ENCODE measurements at places on chromosomes 7 and 10.
A peak's percentile ranks its signal among the peaks of the same experiment; 100 is the strongest.

- DNase-seq, result no peak
These were observed 232.4 kb downstream of the SLC25A13 start for GRCh38 chr7:96089511-96089910.

DNA sequence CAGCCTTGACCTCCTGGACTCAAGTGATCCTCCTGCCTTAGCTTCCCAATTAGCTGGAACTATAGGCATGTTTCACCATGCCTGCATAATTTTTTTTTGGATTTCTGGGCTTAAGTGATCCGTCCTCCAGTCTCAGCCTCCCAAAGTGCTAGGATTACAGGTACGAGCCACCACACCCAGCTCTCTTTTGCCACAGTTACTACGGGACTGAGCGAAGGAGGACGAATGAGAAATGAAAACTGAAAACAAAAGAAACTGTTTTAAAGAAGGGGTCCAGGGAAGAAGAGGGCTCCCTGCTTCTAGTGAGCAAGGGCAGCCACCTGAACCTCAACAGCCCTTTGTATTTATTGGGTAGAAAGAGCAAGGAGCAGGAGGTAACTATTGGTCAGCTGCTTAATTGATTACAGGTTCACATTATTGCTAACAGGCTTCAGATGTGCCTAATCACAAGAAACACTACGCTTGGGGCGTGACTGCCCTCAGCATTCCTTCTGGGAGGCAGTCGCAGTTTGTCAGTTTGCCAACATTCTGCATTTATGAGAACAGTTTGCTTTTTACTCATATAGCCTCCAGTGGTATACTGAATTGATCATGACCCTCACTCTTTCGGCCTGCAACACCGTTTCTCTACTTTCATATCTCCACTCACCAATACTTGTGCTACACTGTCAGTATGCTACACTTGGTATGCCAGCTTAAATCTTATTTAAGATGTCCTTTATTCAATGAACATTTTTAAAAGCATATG, 676.8 kb downstream of the DNAJB9 start:
- no peak for DNase-seq

DNA sequence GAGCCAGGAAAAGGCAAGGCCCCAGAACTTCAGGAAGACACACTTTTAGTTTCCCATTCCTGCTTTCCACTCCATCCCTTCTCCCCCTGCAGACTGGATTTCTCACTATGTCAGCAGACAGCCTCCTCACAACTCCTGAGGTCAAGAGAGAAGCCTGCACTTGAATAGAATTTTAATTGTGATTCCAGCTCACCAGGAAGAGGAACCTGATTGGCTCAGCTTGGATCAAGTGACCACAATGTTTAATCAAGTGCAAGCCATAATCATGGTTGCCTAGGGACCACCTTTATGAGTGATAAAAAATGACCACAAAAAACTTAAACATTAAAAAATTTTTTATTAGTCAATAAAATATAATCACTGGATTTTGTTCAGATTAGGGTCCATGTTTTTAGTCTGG, 244.7 kb upstream of the RHOBTB1 start:
- no peak for DNase-seq

- DNase-seq, result peak; percentile 97
These were observed 135.2 kb upstream of the KCTD7 start for GRCh38 chr7:66493235-66494205.

GRCh38 chr10:24152270-24152669, 56.7 kb upstream of the KIAA1217 start:
- no peak for DNase-seq

DNA sequence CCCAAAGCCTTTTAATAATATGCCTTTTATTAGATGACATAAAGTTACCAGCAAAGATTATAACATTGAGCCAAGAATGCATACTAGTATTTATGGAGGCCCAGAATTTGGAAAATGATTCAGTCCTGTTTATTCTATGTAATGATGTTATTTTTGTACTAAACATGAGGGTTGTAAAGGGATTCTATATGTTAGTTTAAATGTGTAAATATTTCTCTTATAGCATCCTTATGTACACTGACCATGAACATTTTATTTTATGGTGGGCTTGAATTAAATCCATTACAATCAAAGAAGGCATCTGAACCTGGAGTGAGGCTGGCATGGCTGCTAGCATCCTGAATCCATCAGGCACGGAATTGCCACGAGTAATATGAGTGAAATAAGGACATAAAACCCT, 80.2 kb downstream of the RAB18 start:
- no peak for DNase-seq

DNA sequence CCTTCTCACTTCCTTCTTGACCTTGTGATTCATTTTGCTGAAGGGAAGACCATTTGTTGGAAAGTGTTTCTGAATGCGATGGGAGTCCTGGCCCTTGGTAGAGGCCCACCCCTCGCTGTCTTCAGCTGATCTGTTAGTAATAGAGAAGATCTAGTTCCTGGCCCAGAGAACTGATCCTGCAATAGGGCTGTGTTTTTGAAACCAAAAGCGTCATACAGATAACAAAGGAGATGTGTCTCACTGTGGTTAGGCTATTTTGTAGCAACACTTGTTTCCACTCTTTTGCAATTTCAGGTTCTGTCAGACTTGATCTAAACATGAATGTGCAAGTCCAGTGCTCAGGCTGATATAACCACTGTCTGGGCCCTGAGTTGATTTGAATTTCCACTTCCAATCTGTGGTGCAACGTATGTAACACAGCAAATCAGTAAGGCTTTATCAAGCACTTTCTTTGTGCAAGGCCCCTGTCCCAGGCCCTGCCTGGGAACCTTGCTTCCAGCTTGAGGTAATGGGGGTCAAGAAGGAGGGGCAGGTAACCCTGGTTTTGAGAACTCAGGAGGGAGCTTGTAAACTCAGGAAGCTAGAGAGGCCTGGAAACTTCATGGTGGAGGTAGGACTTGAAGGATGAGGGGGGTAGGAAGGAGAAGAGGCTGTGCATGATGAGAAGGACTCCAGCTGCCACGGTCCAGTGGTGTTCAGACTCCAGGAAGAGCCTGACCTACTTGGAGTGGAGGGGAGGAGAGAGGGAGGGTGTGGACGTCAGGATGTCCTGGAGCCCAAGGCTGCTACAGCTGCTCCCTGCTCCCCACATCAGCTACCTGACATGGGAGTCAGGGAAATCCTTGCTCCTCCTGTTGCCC, 42.2 kb upstream of the SRGN start:
- DNase-seq, result peak; percentile 56

DNA sequence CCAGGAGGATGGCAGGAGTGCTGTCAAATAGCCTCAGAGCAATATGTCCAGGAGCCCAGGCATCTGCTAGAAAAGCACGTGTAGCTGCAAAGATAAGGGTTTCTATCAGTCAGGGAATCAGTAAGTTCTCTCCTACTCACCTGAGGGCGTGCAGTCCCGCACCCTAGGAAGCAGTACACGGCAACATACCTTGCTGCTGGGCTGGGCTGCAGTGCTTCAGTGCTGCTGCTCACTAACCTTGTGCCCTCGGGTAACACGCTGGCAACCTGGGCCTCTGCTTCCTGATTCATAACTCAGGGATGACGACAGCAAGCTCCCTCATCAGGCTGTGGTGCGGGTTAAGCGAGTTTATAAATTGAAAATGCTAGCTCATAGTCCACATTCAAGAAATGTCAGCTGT, 29.5 kb upstream of the CCNY start:
- DNase-seq, result peak; percentile 8

DNA sequence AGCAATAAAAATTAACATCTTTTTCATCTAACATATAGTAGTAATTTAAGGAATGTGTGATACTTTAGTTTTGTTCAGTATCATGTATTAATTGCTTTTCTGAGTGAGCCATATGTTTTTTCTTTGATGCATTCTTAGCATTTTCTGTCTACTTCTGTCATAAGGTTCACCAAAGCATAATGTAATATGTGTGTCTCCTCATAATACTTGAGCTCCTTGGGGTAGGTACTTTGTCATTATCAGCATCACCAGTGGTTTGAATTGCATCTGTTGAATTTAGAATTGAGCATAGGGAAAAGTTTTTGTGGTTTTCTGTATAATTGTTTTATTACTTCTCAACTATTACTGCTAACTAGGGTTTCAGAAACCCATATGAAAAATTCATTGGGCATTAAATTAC, 26.5 kb downstream of the VPS50 start:
- DNase-seq, result no peak

GRCh38 chr10:34697351-34698247, 117.5 kb downstream of the PARD3 start:
- no peak for DNase-seq

GRCh38 chr10:100985336-100985735, 2.0 kb downstream of the MRPL43 start:
- no peak for DNase-seq

GRCh38 chr10:69278446-69278963, at the start of gene HK1:
TSS of gene HK1 (plus strand) at chr10:69278496.
- DNase-seq, result no peak

DNA sequence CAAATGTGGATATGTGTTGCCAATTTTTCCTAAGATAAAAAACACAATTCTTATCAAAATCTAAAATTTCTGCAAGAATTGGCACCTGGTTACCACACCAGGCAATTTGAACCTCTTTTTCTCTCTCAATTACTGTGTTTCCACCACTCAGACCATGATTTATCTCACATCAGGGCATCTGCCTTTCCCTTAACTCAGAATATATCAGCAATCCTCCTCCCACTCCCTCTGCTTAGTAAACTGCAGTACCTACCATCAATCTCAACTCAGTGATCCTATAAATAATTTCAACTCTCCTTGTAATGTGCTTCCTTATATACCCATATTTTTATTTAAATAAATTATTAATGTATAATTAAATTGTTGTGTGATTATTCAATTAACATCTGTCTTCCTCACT, 212.3 kb upstream of the PCDH15 start:
- no peak for DNase-seq

DNA sequence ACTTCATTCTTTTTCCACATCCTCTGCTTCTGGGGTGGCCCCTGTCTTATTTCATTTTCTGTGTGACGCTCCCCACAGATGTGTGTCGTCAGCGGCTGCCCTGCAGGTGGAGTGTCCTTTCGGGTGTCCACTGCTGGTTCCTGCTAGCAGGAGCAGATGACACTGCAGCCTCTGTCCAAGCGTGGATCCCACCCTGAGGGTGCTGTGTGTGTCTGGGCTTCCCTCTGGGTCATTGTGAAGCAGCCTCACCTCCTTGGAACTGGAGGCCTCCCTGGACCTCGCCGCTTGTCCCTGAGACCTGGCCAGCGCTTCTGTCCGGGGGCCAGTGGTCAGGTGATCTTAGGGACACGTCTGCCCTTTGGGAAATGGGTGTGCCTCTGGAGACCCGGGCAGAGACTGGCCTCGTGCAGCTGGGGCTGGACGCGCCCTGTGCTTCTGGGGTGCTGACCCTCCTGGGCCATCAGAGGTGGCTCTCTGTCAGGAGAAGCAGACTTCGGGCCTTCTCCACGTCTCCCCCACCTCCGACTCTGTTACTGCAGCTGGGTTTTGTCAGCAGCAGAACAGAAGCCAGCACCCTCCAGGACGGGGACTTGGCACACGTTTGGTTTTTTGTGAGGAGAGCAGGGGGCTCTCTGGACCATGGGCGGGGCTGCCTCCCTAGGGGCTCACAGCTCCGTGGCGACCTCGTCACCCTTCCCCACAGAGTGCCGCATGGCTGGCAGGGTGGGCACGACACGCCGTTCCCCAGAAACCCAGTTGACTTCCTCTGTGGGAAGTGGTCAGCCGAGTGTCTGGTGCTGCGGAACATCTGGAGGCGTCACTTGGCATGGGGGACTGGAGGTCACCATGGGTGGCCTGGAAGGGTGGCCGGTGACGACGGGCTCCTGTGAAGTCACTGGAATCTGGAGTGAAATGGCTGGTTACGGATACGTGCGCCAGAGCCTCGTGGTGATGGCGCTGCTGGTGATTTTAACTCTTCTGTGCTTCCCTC, 48.4 kb downstream of the INPP5A start:
- no peak for DNase-seq

GRCh38 chr7:136523571-136523970, 344.9 kb upstream of the CHRM2 start:
- no peak for DNase-seq

- no peak for DNase-seq
These were observed 184.7 kb downstream of the FRMD4A start for GRCh38 chr10:14146025-14146424.

- no peak for DNase-seq
These were observed 20.0 kb downstream of the RBM28 start for GRCh38 chr7:128323459-128324367.

DNA sequence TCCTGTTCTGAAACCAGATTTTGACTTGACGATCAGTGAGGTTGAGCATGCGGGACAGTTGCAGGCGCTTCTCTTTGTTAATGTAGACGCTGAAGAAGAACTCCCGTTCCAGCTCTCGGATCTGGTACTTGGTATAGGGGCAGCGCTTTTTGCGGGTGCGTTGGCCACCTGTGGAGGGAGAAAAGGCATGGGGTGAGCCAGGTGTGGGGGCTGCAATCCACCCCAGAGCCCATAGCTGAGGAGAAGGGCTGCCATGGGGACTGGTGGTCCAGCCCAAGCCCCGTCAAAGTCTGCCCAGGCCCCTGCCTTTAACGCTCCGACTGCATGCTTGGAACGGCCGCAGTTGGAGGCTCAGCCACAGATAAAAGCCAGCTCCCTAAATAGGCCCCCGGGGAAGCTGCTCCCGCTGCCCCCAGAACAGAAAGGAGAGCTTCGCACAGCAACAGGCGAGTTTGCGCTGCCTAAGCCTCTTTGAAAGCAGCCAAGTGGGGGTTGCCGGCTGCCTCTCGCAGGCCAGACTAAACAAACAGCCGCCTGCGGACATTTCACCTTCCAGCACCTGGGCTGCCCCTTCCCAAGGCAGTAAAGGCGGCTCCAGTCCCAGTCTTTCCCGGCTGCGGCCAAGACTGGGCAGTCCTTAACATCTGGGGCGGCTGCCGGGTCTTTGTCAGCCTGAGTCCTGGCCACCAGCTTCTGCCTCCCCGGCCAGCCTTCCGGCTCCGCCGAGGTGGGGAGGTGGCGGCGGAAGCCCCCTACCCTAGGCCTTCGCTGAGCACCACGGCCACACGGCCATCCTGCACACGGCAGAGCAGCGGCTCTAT, 2.0 kb downstream of the HOXA11 start:
- DNase-seq, result peak; percentile 1

GRCh38 chr7:2019711-2020511, 212.8 kb downstream of the MAD1L1 start:
- DNase-seq, result peak; percentile 56

DNA sequence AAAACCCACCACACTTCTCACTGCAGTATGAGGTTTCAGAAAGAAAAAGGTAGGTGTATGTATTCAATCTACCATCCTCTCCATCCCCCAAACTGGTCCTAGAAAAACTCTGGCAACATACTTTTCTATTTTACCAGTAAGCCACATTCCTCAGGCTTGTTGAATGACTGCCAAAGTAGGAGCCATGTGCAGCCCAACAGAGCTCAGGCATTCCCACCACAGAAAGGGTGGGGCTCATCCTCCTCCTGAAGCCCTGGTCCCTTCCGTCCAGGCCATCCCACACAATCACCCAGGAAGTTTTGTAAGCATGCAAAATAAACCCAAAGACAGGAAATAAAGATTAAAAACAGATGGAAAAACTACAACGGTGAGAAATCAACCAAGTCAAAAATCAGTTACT, 57.2 kb downstream of the MAD1L1 start:
- DNase-seq, result no peak
